ENCODE measurements at places on chromosomes 7 and 10. TPM values are rescaled to one million over a fixed set of nuclear protein-coding genes. Genes with fewer than 3 reads are reported as not detected.

- no peak overlapping the region for H3K4me3 ChIP-seq
- no peaks in the 10 kb centered on the region for H3K4me1 ChIP-seq
- H3K27ac ChIP-seq = no peak overlapping the region
- DNase-seq = no peak
- H3K27me3 ChIP-seq = peaks cover 3% of the 10 kb centered on the region
- no peaks in the 10 kb centered on the region for H3K36me3 ChIP-seq
Measured at GRCh38 chr10:51014680-51015389, 59.5 kb upstream of the PRKG1 start.

Gene HYAL4
- 0.21 TPM for total RNA-seq

- no peak overlapping the region for H3K27ac ChIP-seq
- H3K36me3 ChIP-seq = no peaks in the 10 kb centered on the region
- no peaks in the 10 kb centered on the region for H3K27me3 ChIP-seq
- H3K4me3 ChIP-seq = no peak overlapping the region
- peaks cover 25% of the 10 kb centered on the region for H3K4me1 ChIP-seq
Measured at GRCh38 chr10:34746094-34746493, 69.0 kb downstream of the PARD3 start.

Gene TRA2A
- total RNA-seq = 97.9 TPM

GRCh38 chr10:20622531-20623211 lies 274.4 kb downstream of the NEBL start:
- no peaks in the 10 kb centered on the region for H3K36me3 ChIP-seq
- no peaks in the 10 kb centered on the region for H3K27me3 ChIP-seq
- H3K4me3 ChIP-seq = no peak overlapping the region
- peaks cover 9% of the 10 kb centered on the region for H3K4me1 ChIP-seq

Gene JAKMIP3
- total RNA-seq = 0.10 TPM

- H3K27me3 ChIP-seq = no peaks in the 10 kb centered on the region
- peaks cover 36% of the 10 kb centered on the region for H3K4me1 ChIP-seq
- no peak overlapping the region for H3K27ac ChIP-seq
- no peak for DNase-seq
- H3K36me3 ChIP-seq = no peaks in the 10 kb centered on the region
Measured at GRCh38 chr7:116967983-116968382, 14.7 kb downstream of the ST7 start.

DNA sequence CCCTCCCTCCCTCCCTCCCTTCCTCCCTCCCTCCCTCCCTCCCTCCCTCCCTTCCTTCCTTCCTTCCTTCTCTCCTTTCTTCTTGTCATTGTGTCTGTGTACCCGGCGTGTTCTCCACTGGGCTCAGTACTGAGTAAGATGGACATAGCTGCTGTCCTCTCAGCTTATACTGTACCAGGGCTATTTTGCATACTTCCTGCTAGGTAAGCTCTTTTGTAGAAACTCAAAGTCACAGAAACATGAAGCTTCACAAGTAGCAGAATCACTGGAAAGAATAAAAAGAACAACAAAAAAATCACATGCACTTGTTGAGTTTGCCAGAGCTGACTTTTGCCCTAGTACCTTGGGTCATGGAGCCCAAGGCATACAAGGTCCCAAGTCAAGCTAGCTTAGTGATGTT lies 125.7 kb downstream of the PLPP4 start:
- DNase-seq = no peak
- H3K4me1 ChIP-seq = peaks cover 18% of the 10 kb centered on the region
- H3K27ac ChIP-seq = no peak overlapping the region
- H3K36me3 ChIP-seq = peaks cover 3% of the 10 kb centered on the region
- H3K4me3 ChIP-seq = no peak overlapping the region

Measured in type B pancreatic cell (in vitro differentiated cells).